Stimulated activated CD4-positive, alpha-beta T cell treated with anti-CD3 and anti-CD28 coated beads, Interleukin-4, amount 100 ng/mL, for 48 hours (primary cell): ENCODE measurements at places on chromosomes 3 and 15.

GRCh38 chr3:157438194-157438730 is 1.6 kb downstream of the PTX3 start:
- no peak for DNase-seq

GRCh38 chr15:88802250-88802990 is 816 bp upstream of the ACAN start:
- no peak for DNase-seq

- DNase-seq, result no peak
Observed at GRCh38 chr3:127276396-127276795, 11.4 kb downstream of the PRR20G start.

DNA sequence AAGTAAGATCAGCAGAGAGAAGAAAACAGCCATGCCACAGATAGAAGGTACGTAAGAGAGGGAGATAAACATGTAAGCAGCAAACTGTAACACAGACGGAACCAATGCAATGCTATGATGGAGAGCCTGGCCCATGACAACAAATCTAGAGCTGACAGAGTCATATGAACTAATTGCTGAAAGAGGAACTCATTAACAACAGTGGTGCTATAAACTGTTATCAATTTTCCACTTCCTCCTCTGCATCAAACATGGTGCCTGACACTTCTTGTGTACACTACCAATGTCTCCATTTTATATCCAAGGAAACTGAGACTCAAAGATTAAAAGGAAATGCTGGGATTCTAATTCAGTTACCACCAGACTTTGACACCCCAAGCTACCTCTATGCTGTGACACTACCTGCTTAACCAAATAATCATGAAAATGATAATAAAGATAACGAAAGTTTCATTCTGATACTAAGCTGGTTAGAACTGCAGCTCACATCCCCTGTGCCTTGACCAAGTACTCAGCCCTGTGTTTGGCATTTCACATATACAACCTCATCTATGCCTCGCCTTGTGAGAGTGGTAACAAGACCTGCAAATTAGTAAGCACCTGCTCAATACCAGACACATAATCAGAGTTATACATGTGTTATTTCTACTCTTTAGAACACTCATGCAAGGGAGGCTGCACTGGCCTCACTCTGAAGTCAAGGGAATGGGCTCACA is 79.3 kb downstream of the ANO10 start:
- DNase-seq, result no peak

- no peak for DNase-seq
Observed at GRCh38 chr3:81436182-81436581, 325.3 kb downstream of the GBE1 start.
